ENCODE measurements at places on chromosomes 13 and 19. TPM values are rescaled to one million over a fixed set of nuclear protein-coding genes. Genes with fewer than 3 reads are reported as not detected.

Gene GRK1
- 0.11 TPM for total RNA-seq

Gene PARP4
- total RNA-seq: 26.0 TPM

Gene LYPD5
- 0.92 TPM for total RNA-seq

Gene IL4I1
- total RNA-seq: 0.30 TPM

Gene CD79A
- 0.19 TPM for total RNA-seq

Gene CRX
- not detected for total RNA-seq

Gene KLK11
- not detected for total RNA-seq

Gene FAM124A
- 12.1 TPM for total RNA-seq

DNA sequence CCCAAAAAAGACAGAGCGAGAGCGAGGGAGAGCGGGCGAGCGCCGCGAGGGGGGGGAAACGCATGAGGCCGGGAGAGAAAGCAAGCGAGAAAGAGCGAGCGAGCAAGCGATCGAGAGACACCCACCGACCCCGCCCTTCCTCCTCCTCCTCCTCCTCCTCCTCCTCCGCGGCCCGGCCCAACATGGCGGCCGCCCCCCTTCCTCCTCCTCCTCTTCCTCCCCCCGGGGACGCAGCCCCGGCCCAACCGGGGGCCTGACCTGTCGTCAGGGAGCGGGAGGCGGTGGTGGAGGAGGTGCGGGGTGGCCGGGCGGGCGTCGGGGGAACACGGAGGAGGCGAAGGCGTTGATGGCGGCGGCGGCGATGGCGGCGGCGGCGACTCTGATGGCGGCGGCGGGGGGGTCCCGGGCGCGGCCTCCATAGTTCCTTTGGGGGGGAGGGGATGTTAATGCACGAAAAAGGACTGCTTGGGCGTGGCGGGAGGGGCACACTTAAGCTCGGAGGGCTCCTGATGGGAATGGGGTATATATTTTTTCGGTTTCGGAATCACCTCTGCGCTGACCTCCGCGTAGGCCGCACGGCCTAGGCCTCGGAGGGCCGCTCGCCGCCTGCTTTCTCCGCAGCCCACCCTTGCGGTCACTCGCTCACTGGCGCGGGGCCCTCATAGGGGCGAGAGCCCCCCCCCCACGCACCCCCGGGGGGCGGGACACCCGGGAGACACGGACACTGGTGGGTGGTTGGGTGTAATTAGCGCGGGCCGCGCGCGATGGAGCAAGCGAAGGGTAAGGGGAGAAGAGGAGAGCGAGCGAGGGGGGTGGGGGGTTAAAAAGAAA is 1.2 kb downstream of the ZC3H4 start:
- DNase-seq: peak; percentile 95

GRCh38 chr13:27170516-27171243 is 931 bp downstream of the USP12 start:
- peak; percentile 69 for DNase-seq

- DNase-seq: no peak
Observed at GRCh38 chr13:95367309-95367843, 66.1 kb upstream of the ABCC4 start.

- DNase-seq: no peak
Observed at GRCh38 chr13:85363504-85363903, 435.7 kb downstream of the SLITRK6 start.

DNA sequence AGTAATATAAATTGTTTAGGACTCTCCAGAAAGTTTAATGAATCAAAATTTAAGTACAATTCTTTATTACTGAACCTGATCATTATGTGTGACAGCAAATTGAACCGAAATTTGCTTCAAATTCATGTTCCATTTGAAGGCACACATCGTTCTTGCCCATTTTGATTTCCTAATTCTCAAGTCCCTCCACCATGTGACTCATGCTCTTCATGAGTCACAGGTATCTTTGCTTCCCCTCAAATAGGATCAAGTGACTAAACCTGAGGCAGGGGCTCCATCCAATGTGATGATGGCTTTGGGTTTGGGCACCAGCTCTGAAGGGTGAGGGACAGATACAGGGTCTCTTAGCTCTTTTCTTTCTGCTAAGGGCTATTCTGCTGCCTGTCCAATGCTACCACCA is 86.1 kb downstream of the THSD1 start:
- no peak for DNase-seq

GRCh38 chr13:79749984-79750551 is 269.1 kb downstream of the NDFIP2 start:
- no peak for DNase-seq

DNA sequence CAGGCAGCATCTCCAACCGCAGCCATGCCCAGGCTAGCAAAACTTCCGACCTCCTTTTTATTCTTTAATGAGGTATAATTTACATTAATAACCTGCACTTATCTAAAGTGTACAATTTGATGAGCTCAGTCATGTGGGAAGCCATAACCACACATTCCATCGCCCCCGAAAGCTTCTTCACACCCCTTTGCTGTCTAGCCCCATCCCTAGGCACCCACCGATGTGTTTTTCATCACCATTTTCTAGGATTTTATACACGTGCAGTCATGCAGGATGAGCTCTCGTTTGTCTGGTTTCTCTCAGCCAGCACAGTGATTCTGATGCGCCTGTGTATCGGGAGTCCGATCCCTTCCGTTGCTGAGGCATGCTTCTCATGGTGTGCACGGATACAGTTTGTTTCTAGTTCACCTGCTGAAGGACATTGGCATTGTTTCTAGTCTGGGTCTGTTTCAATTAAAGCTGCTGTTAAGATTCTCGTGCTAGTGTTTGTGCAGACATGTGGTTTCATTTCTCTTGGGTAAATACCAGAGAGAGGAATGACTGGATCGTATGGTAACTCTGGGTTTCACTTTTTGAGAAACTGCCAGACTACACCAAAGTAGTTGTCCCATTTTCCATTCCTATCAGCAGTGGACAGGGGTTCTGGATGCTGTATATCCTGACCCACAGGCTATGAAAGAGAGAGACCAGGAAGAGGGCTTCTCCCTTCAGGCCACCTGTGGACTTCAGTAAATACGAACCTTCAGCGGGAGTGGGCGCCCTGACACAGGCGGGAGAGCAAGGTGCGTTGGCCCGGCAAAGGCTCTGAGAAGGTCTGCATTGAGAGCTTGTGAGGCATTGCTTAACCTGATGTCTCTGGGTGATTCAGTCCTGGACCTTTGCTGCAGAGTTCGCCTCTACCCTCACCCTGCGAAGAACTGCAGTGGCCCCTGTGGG is 4.9 kb downstream of the AP1M1 start:
- DNase-seq: no peak
